ENCODE measurements at places on chromosomes 7 and 10. TPM values are rescaled to one million over a fixed set of nuclear protein-coding genes. Genes with fewer than 3 reads are reported as not detected.

AKR1C3 gene
- polyA plus RNA-seq, result 26.3 TPM

GNAT3 gene
- polyA plus RNA-seq, result 0.05 TPM

CLCN1 gene
- 0.57 TPM for polyA plus RNA-seq

HOXA4 gene
- 3.0 TPM for polyA plus RNA-seq

NANOS1 gene
- 3.2 TPM for polyA plus RNA-seq

- no peak for DNase-seq
Observed at GRCh38 chr10:21138769-21139340, 241.7 kb upstream of the NEBL start.

- peak; percentile 34 for DNase-seq
Observed at GRCh38 chr10:48608279-48608681, 3.4 kb upstream of the ARHGAP22 start.

GRCh38 chr7:139823959-139824521 lies 5.0 kb upstream of the TBXAS1 start:
- DNase-seq, result no peak

GRCh38 chr10:111089293-111089692 lies 12.5 kb downstream of the ADRA2A start:
- no peak for DNase-seq

DNA sequence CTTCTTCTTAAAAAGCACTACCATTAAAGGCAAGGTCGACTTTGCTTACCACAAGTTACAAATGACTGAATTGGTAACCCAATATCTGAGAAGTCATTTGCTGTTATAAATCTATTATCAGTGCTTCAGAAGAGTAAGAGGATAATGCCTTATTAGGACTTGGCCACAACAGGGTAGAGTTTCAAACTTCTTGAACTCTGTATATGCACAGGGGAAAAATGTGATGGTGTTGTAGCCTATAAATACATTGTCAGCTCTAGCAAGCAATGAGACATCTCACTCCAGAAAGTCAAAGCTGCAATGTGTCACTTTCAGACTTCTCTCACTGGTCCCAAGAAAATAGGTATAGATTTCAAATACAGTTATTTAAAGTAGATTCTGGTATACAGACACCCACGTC lies 9.3 kb downstream of the TFEC start:
- no peak for DNase-seq

- no peak for DNase-seq
Observed at GRCh38 chr7:158685693-158686092, 18.9 kb downstream of the NCAPG2 start.

DNA sequence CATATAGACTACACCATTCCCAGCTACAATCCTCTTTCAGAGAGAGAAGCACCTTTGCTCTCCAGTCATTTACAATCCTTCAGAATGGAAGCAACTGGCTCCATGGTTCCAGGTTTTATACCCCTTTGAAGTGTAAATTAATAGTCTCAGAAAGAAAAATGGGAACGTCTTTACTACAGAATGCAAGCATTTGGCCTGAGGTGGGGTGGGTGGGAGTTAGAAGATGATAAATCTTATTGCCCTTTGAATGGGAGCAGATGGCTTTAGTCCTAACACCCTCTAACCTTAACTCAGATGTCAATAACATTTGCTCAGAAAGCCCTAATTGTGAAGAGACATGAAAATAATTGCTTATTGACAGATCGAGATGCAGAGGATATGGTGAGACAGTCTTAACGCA lies 84.2 kb upstream of the KCNMA1 start:
- DNase-seq, result no peak

- no peak for DNase-seq
Observed at GRCh38 chr7:82210416-82211184, 233.0 kb downstream of the CACNA2D1 start.

GRCh38 chr10:111990734-111991133 lies 192.8 kb downstream of the GPAM start:
- DNase-seq, result no peak

DNA sequence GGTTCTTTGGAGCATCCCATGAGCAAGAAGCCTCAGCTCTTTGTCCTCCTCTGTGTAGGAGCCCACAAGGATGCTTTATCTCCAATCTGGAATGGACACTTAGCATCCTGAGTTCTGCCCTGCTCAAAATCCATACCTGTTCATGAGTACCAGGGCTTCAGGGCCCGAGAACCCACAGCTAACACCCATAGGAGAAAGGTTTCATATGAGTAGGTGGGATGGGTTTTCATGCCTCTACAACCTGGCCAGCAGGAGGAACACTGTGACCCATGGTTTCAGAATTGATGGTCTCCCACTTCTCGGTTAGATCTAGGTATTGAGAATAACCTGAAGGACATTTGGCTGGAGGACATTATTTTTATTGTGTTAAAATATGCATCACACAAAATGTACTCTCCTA lies 57.8 kb downstream of the TBXAS1 start:
- DNase-seq, result no peak

DNA sequence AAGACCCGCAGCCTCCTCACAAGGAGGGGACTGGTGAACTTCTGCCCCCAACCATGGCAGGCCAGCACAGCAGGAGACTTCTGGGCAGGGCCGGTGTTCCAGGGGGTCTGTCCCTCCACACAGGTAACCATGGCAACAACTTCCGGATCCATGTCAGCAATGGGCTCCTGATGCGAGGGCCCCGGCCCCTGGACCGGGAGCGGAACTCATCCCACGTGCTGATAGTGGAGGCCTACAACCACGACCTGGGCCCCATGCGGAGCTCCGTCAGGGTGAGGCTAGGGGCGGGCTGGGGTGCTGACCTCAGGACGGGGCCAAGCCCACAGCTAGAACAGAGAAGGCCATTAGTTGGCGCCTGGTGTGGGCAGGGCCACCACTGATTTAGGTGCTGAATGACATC lies 5.7 kb upstream of the C10orf105 start:
- no peak for DNase-seq

DNA sequence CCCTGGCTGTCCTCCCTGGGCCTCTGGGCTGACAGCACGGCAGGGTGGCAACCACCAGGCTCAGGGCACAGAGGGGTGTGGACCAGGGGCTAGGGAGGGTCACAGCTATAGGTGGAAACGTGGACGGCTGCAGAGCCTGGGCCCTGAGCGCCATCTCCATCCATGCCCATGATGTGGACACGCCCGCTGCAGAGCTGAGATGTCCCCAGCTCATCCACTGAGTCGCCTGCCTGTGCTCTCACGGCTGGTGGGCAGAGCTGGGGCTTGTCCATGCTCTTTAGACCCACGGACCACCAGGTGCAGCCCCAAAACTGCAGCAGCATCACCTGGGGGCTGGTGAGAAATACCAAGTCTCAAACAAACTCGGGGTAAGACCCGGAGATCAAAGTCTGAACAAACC lies 16.1 kb downstream of the TECPR1 start:
- DNase-seq, result no peak

DNA sequence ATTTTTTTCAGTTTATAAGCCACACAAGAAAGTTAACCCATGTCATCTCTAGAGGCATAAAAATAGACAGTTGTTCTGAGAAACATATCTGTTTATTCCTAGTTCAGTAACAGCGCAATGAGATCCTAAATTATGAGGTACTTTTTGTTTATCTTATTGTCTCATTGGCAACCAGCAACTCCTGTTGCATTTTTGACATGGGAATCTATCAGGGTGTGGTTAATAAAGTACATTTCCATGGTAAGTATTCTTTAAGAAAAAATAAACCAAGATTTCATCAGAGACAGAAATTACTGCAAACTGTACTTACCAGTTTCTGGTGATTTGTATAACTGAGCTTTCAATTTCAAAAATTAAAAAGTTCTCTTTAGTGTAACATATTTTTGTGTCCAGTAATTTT lies 9.0 kb downstream of the FAS start:
- no peak for DNase-seq

DNA sequence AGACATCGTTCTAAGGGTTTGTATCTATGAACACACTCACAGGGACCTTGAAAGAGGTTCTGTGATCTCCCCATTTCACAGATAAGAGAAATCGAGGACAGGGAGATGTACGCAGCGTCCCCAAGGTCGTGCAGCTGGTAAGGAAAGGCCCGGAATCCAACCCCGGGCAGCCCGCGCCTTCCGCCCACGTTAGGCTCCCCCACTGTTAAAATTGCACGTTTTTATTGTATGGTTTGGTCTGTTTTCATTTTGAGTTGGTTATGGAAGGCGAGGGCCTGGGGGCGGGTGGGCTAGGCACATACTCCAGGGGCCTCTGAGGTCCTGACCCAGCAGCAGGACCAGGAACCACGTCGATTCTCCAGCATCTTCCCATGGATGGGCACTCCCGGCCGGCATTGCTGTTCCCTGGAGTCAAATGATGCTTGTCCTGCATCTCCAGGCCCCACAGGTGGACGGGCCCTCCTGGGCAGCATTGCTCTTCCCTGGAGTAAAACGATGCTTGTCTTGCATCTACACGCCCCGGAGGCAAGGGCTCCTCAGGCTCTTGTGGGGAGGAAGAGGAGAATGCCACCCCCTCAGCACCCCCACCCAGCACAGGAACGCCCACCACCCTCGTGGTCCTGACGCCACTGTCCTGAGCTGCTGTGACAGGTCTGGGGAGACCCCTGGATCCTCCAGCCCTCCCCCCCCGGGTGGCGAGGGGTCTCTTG lies 65.9 kb downstream of the PDGFA start:
- DNase-seq, result no peak

GRCh38 chr10:14758994-14759664 lies 15.6 kb downstream of the FAM107B start:
- no peak for DNase-seq

DNA sequence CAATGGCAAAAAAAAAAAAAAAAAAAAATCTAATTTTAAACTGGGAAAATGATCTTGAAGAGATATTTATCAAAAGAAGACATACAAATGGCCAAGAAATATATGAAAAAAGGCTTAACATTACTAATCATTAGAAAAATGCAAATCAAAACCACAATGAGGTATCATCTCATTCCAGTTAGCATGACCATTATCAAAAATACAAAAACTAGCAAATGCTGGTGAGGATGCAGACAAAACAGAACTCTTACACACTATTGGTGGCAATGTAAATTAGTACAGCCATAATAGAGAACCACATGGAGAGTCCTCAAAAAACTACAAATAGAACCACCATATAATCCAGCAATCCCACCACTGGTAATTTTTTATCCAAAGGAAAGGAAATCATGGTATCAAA lies 489.6 kb downstream of the TNS3 start:
- no peak for DNase-seq

DNA sequence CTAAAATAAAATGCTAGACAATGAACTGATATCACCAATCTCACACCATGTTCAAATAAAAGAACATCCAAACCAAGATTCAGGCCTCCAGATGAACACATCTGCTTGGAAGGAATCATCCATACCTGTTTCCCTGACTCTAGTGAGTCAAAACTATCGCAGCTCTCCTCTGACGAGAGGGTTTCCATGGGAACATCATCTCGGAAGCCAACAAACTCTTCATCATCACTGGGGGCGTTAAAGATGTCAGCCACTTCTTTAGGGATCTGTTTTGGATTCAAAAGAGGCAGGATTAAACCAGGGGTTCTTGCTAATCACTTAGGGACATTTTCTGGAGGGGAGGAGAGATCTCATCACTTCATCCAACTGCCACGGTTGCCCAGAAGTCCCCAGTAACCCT lies 29.1 kb downstream of the CDCA7L start:
- DNase-seq, result no peak

- DNase-seq, result no peak
Observed at GRCh38 chr7:42120191-42120590, 116.8 kb downstream of the GLI3 start.

Measured in thymus (tissue), 14 donors.